ENCODE measurements at places on chromosomes 13 and 19.
A peak's percentile ranks its signal among the peaks of the same experiment; 100 is the strongest.

DNA sequence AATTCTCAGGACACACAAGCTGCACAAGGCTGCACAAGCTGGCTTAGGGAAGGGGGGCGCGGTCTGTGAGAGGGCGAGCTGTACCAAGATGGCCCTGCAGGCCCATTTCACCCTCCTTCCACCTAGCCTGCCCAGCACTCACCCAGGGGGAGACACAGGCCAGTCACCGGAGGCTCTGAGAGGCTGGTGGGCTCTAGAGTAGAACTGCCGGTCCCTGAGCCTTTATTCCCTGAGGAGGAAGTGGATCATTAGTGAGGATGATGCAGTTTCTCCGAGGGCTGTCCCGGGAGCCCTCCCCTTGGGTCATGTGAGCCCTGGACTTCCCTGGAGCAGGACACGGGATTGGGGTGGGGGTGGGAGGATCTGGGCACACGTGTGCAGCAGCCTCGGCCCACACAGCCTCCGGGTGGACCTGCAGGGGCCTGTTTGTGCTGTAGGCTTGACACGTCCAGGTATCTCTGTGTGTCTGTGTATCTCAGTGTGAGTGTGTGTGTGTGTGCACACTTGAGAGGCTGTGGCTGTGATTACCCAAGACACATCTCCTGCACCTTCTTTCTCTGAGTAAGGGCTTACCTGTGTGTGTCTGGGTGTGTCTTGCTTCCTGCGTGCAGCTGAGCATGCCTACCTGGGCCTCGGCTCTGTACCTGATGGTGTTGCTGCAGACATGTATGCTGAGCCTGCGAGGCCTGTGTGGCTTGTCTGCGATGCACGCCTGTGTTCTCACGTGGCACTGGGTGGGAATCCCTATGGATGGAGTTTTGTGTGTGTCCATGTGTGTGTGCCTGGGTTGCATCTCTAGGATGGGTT is at the start of gene ACP5:
Gene ACP5, minus strand, starts transcription at position 195 of the 807 bp plus-strand sequence. CDS start 328 bp downstream, outside the sequence.
- no peak for DNase-seq

DNA sequence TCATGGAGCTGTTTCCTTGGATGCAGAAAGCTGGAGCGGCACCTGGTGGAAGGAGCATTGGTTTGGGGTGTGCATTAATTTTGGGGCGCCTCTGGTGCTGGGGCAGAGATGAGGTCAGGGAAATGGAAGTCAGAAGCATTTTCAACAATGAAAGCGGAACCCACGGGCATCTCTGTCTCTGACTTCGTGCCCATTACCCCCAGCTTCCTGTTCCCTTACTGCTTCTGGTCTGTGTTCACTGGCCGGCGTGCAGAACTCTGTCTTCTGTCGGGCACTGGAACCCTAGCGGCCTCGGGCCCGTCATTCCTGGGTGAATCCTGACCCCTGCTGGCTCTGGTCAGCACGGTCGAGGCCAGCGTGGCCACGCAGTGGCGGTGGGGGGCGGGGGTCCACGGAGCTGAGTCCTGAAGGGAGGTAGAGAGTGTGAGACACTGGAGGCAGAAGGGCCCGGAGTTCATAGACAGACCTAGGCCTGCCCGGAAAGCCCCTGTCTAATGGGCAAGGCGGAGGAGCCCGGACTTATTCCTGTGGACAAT is 7.9 kb upstream of the LINGO3 start:
- peak; percentile 66 for DNase-seq

GRCh38 chr19:41671486-41671885 is 16.6 kb downstream of the CEACAM7 start:
- DNase-seq, result no peak

DNA sequence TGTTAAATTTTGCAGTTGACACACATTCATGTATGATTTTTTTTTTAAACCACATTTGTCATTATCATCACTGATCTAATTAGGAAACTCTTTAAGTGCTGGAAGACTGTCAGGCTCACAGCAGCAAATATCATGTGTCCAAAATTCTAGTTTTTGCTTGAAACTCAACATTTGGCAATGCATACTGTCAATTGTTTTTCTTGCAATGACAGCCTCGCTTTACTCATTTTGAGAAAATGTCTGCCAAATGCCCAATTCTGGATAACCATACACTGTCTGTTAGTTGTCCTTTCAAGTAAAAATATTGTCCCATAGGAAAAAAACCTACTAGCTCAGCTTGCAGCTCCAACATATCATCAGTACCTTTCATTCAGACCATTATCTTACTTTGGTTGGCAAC is 523.9 kb upstream of the ARGLU1 start:
- no peak for DNase-seq

GRCh38 chr19:40798683-40799557 is at the start of gene EGLN2:
Gene EGLN2 (plus strand): TSS chr19:40799191. CDS start chr19:40800573, 1,382 bp downstream.
- peak; percentile 100 for DNase-seq

DNA sequence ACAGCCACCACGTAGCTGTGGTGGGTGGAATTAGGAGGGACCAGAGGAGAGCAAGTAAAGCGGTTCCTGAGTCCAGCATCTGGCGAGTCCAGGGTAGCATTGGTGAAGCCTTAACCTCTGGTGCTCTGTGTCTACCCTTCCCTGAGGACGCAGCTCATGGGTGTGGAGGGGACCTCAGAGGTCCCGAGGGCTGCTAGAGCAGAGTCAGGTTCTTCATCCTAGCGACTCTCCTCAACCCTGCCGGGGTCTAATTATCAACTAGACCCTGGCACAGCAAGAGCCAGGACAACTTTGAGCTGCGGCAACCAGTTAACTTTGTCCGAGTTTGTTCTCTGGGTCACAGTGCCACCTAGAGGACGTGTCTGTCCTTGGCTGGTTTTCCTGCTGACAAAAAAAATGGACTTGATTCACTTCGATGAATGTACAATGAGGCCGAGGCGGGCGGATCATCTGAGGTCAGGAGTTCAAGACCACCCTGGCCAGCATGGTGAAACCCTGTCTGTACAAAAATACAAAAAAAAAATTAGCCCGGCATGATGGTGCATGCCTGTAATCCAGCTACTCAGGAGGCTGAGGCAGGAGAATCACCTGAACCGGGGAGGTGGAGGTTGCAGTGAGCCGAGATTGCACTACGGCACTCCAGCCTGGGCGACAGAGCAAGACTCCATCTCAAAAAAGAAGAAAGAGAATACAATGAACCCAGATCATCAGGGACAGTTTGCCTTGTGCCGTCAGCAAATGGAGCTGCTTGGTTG is 25.0 kb downstream of the TSSK6 start:
- DNase-seq, result peak; percentile 90

GRCh38 chr13:51849145-51850101 is 4.4 kb upstream of the TMEM272 start:
- peak; percentile 22 for DNase-seq

GRCh38 chr13:30124131-30124768 is 183.1 kb downstream of the KATNAL1 start:
- no peak for DNase-seq

DNA sequence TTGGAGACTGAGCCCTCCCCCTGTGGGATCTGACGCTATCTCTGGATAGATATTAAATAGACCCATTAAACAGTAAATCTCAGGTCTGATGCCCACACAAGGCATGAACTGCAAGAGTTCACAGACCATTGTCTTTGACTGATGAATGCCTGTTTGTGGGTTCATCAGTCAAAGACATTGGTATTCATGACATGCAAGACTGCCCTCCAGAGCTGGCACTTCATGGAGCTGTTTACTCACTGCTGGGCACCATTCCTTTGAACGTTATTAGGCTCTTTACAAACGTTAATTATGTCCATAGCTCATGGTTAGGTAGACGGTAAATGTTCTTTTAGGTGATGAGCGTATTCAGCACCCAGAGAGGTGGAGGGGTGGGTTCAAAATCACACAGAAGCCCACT is 111.8 kb upstream of the PABPC3 start:
- DNase-seq, result no peak

DNA sequence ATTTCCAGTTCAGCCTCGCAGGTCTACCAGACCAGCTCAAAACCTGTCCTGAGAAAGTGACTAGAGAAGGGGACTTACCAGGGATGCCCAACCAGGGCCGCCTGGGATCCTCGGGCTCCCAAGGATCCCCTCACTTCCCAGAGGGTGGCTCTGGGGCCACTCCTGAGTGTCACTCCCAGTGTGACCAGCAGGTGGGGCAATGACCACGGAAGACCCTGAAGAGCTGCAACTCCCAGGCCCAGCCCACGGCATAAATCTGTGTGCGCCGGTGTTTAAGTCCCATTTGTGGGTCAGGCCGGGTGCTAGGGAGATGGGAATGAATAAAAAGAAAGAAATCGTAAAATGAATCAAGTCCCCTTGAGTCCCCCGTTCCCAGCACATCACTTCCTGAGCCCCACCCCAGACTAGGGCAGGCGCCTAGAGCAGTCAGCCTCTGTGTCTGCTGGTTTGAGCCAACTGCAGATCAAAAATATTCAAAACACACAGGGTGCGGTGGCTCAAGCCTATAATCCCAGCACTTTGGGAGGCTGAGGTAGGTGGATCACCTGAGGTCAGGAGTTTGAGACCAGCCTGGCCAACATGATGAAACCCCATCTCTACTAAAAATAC is 10.7 kb downstream of the PTGIR start:
- peak; percentile 87 for DNase-seq

- no peak for DNase-seq
Observed at GRCh38 chr19:44571830-44572580, 41.4 kb upstream of the IGSF23 start.

DNA sequence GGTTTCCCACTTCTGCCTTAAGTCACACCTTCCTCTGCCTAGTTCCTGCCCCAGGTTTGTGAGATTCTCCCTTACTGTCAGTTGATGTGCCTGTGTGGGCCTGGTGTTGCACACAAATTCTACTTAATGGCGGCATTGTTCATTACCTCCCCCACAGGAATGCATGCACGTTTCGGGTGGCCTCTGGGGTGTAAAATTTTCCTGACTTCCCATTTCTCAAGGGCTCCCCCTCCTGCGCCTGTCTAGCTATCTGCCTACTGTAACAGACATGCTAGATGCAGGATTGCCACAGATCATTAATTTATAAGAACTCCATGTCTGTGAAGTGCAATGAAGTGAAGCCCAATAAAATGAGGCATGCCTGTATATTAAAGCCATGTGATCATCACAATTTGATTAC is 1466.3 kb downstream of the PCDH9 start:
- no peak for DNase-seq

GRCh38 chr13:97072297-97072696 is 78.0 kb upstream of the OXGR1 start:
- no peak for DNase-seq

GRCh38 chr13:32905864-32906180 is 110.4 kb upstream of the KL start:
- DNase-seq, result peak; percentile 93

GRCh38 chr13:40404967-40405716 is 261.3 kb downstream of the FOXO1 start:
- no peak for DNase-seq

- no peak for DNase-seq
Observed at GRCh38 chr19:48890551-48890950, 8.0 kb downstream of the TULP2 start.

- no peak for DNase-seq
Observed at GRCh38 chr13:43263047-43263446, 239.7 kb downstream of the DNAJC15 start.

GRCh38 chr13:84845907-84846619 is 953.2 kb downstream of the SLITRK6 start:
- no peak for DNase-seq

DNA sequence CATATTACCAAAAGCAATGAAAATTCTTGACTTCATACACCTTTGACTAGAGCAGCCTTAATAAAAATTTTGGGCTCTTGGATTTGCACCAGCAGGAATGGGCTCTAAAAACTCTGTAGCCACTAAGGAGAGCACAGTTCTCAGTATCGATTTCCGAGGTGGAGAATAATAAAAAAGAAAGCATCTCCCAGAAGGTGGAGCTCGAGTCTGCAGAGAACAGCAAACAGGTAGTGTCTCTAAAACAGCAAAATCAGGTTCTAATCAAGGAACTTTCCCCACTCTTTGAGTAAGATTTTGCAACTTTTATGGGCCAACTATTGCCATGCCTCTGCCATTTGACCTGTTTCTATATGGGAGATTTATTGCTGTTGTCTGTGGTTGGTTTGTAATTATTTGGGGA is 258.7 kb upstream of the GPC6 start:
- DNase-seq, result no peak

DNA sequence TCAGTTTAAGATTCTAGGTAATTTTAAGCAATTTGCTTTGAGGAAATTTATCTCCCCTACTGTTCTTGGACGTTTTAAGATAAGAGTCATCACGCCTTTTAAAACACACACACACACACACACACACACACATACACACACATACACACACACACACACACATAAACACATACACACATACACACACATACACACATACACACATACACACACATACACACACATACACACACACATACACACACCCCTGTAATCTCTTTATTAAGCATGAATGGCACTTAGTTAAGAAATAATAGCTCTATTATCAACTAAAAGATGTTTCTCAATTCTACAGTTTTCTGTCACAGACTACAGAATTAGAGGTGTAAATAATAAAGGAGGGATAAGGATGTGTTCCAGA is 49.2 kb downstream of the EFNB2 start:
- no peak for DNase-seq

GRCh38 chr19:33956941-33957340 is 160.3 kb downstream of the KCTD15 start:
- DNase-seq, result no peak

GRCh38 chr19:33435706-33436359 is 62.3 kb downstream of the CEBPG start:
- DNase-seq, result no peak

DNA sequence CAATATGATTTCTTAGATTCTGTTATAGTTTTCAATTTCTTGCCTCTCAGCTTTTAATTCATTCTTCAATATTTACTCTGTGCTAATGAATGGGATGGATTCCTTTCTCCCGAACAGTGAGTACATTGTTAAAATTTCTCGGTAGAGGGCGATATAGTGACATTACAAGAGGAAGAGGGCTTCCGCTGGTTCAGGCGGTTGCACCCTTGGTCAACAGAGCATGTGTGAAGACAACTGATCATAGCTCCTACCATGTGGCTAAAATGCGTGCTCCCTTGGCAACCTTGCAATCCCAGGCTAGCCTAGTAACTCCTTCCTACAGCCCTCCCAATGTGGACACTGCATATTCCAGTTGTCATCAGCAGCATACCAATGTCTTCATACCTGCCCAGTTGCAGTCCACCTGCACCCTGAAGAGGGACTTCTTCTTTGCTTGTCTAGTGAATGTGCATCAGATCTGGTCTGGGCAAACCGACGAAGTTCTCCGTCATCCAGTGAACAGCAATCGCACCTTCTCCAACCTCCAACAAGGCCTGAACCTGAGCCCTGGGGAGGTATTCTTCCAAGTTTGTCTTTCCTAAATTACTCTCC is 653.0 kb upstream of the GPC6 start:
- DNase-seq, result no peak

DNA sequence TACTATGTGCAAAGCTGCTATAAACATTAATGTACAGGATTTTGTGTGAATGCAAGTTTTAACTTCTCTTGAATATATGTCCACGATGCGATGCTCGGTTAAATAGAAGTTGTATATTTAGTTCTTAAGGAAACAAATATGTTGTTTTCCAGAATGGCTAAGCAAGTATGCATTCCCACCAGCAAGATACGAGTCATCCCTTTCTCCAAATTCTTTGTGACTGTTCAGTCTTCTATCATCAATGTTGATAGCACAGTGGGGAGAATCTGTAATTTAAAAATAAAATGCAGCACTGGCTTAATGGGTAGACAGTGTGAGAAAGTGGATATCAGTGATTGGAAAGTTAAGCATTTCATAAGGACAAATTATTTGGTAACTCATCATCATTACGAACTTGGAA is 1340.8 kb downstream of the PCDH9 start:
- DNase-seq, result no peak

- peak; percentile 60 for DNase-seq
Observed at GRCh38 chr13:20114066-20114610, 46.7 kb downstream of the GJA3 start.
